Stimulated activated CD4-positive, alpha-beta T cell treated with anti-CD3 and anti-CD28 coated beads, Interleukin-12 subunit alpha, Interleukin-12 subunit beta, amount 100 ng/mL, for 4 hours (primary cell): ENCODE measurements at places on chromosomes 2 and 18.

DNA sequence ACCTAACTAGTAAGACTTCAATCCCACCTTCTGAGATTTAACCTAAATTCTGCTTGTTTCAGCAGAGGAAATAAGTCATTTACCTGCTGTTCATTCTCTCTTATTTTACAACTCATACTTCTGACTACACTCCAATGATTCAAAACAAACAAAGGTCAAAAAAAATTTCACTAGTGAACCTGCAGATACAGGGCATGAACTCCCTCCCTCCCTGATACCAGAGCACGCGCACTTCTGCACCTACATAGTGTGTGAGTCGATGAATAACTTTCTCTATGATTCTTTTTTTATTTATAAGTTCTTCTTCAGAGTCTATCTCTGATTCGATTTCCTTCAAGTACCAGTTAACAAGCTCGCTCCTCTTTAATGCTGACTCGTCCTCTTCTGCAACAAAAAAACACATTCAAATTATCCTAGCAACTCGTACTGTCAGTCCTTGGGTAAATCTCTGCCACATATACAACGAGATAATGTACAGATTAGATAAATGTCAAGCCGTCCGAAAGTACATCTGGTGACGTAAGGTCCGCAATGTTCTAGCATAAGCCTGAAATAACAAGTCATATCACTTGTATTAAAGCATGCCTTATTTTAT lies 7.4 kb upstream of the LCT start:
- DNase-seq, result no peak

DNA sequence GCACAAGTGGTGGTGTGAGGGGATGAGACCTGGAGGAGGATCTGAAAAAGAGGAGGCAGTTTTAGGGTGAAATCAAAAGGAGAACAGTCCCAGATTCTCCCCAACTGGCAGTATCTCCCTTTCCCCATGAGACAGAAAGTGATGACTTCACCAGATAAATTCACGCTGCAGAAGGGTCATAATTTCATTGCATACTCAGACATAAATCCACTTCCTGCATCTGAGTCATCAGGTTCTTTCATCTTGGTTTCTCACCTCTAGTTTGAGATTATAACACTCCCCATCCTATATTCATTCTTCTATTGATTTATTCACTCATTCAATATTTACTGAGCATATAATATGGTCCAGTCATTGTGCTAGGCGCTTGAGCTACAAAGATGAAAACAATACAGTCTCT lies 64.7 kb downstream of the CCDC148 start:
- no peak for DNase-seq

- DNase-seq, result no peak
These were observed 33.4 kb upstream of the MLPH start for GRCh38 chr2:237453671-237454070.

DNA sequence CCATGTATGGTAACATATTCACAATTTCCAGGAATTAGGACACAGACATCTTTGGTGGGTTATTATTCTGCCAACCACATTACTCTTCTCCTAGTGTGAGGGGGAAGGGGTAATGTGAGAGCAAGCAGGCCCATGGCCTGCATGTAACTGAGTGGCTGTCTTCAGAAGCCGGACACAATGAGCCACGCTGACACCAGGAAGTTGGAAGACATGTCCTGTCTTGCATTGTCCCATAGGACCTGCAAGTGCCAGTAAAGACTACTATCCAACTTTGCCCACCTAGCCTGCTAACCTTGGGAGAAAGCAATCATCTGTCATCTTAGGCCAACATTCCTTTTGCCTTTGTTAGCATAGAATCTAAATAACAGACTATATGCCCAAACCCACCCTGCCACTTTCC lies 86.2 kb upstream of the SH3BP4 start:
- no peak for DNase-seq

DNA sequence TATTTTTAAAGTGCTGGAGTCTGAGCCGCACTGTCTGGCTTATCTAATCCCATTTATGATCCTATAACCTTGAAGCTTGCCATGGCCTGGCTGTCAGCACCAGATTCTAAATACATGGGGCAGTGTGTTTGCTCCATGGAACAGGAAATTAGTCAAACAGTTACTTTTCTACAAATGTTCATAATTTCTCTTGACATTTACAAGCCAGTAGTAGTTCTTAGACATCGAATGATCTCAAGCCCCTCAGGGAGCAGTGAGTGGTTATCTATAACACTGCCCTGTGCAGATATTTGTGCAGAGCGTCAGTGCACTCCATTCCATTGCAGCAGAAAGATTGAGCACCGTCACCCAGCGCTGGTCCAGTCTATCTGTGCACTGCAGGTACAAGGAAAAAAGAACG lies 205.2 kb downstream of the AGPS start:
- DNase-seq, result no peak

DNA sequence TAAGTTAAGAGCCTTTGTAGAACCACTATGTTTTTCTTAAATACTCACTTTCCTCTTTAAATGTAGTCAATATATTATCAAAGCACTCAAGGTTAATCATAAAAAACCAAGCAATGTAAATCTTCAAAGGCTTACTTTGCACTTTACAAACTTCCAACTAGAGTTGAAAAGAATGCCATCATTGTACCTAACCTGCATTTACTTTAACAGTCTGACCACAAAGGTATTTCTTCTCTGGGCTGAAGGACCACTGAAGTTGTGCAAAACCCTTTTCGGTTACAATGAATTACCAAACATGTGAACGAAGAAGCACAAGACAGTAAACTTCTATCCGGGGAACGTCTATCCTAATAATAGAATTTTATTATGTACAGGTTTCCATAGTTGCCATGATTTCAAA lies 3.0 kb downstream of the HNRNPLL start:
- DNase-seq, result no peak

GRCh38 chr2:138572318-138572717 lies 70.7 kb downstream of the SPOPL start:
- DNase-seq, result no peak

GRCh38 chr2:15279201-15279876 lies 281.8 kb downstream of the NBAS start:
- no peak for DNase-seq

- no peak for DNase-seq
These were observed 46.9 kb downstream of the TMEM17 start for GRCh38 chr2:62459106-62459505.

GRCh38 chr2:235779444-235779896 lies 285.6 kb downstream of the AGAP1 start:
- peak; percentile 54 for DNase-seq

DNA sequence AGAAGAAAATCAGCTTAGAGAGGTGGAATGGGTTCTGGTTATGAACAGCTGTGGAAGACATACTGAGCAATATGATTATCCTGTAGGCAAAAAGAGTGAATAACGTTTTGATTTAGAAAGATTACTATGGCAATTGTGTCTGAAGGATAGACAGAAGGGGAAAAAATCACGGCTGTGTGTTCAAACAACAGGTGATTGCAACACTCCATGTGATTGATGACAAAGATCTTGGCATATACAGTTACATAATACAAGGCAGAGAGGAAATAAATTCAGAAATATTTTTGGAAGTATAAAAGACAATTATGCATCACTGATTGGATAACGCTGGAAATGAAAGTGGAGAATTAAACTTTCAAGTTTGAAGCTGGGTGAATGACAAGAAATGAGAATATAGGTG lies 58.5 kb upstream of the KCNJ3 start:
- no peak for DNase-seq

GRCh38 chr18:35641916-35642315 lies 60.4 kb downstream of the GALNT1 start:
- DNase-seq, result no peak

- DNase-seq, result no peak
These were observed 11.9 kb downstream of the TFCP2L1 start for GRCh38 chr2:121273116-121273515.

GRCh38 chr18:75226286-75226955 lies 15.8 kb downstream of the TSHZ1 start:
- DNase-seq, result no peak

- no peak for DNase-seq
These were observed 22.2 kb downstream of the CCDC121 start for GRCh38 chr2:27606611-27607010.

DNA sequence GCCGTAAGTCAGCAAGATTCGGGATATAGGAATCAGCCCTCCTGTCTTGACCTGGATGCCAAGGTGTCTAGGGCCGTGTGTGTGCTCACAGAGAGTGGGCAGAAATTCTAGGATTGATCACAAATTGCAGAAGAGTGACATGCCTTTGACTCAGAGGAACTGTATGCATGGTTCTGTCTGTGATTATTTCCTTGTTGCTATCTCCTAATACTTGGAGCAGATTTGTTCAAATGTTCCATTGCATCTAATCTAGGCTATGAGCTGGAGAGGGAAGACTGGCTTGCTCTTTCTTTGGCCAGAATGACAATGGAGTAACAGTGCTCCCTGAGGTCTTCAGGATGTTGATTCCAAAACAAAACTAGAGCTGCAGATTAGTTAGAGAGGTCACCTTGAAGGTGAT lies 115.0 kb downstream of the EN1 start:
- DNase-seq, result no peak

- DNase-seq, result no peak
These were observed 1211.9 kb upstream of the NXPH2 start for GRCh38 chr2:139992078-139992477.

- DNase-seq, result no peak
These were observed 262.1 kb downstream of the CPS1 start for GRCh38 chr2:210818473-210818872.
